ENCODE measurements at places on chromosomes 1 and 21.

- no peak for DNase-seq
Measured at GRCh38 chr1:4128616-4129015, 228.5 kb upstream of the C1orf174 start.

- DNase-seq: no peak
Measured at GRCh38 chr1:9529190-9529589, 10.1 kb upstream of the SLC25A33 start.

GRCh38 chr1:54069791-54070170 lies 16.4 kb downstream of the TCEANC2 start:
- no peak for DNase-seq

- DNase-seq: no peak
Measured at GRCh38 chr1:159823406-159823805, 3.3 kb upstream of the SLAMF8 start.

GRCh38 chr1:147252540-147252939 lies 10.1 kb downstream of the CHD1L start:
- no peak for DNase-seq

DNA sequence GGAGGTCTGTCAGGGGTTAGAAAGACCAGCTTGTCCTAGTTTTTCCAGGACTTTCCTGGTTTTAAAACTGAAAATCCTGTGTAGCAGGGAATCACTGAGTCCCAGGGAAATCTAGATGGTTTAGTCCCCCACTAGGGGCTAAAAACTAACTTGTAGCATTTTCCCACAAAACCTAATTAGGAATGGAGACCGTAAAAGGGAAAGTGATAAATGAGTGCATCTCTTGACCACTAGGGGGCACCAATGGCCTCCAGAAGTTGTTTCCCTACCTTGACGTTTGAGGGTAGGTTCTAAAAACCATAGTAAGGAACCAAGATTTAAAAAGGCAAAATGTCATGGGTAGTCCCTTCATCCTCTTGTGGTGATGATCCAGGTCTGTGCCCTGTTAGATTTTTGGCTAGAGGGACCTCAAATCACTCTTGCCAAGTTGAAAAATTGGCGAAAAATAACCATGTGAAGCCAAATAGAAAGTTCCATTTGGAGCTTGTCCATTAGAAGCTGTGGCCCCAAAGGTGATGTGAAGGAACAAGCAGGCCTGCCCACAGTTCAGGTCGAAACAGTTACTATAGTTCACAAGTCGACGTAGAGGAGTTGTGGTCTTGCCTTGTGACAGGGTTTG lies 24.5 kb downstream of the CLIC6 start:
- DNase-seq: peak; percentile 5

- no peak for DNase-seq
Measured at GRCh38 chr1:58497499-58497898, 49.0 kb downstream of the OMA1 start.

DNA sequence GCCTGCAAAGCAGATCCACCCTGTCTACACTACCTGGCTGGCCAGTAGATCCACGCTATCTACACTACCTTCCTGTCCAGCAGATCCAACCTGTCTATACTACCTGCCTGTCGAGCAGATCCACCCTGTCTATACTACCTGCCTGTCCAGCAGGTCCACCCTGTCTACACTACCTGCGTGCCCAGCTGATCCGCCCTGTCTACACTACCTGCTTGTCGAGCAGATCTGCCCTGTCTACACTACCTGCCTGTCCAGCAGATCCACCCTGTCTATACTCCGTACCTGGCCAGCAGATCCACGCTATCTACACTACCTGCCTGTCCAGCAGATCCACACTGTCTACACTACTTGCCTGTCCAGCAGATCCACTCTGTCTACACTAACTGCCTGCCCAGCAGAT lies 102.8 kb upstream of the SAMD11 start:
- DNase-seq: no peak

DNA sequence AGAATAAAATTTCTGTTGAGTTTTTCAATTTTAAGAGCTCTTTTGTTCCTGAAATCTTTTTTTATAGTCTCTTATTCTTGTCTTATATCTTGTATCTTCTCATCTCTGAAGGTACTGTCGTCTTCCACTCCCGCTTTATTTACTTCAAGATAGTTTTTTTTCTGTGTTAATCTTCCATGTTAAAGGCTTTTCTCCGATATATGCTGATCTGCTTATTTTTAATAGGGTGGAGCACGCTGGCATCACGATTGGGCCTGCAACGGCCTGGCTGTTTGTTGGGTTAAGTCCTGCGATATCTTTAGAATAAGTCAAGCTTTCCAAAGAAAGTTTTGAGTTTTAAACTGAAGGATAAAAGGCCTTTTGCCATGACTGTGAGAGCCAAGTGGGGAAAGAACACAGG lies 35.7 kb downstream of the MRPS6 start:
- DNase-seq: no peak

GRCh38 chr1:53174971-53175913 lies 21.4 kb upstream of the CPT2 start:
- no peak for DNase-seq

DNA sequence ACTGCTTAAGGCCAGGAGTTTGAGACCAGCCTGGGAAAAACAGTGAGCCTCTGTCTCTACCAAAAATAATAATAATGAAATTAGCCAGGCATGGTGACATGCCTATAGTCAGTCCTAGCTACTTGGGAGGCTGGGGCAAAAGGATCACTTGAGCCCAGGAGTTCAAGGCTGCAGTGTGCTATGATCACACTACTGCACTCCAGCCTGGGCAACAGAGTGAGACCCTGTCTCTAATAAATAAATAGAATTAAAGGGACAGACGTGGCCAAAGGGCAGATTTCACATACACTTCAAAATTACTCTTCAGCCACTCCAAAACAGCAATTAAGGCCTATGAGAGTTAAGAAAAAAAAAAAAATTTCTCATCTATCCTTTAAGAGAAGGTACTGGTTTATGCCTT lies 45.7 kb downstream of the GATAD2B start:
- no peak for DNase-seq

DNA sequence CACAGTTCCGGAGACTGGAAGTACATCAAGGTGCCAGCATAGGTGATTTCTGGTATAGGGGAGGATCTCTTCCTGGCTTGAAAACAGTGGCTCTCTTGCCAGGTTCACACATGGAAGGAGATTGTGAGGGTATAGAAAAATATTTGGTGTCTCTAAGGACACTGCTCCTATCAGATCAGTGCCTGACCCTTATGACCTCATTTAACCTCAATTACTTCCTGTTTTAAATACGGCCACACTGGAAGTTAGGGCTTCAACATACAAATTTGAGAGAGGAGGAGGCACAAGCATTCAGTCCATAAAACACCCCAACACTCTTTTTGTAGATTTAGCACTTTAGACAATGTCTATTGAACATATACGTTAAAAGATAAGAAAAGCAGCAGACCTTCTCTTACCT lies 37.0 kb downstream of the COL6A1 start:
- no peak for DNase-seq

DNA sequence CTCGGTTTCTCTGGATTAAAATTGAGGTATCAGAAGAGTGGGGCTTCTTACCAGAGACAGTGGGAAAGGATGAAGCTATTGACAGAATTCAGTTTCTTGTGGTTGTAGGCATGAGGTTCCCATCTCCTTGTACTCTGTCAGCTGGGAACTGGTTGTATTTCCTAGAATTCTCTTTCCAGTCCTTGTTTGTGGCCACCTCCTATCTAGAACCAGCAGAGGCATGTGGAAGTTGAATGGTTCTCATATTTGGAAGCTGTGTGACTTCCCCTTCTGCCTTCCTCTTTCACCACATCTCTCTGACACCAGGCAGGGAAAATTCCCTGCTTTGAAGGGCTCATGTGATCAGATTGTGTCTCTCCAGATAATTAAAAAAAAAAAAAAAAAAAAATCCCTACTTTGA lies 457.7 kb upstream of the ADAMTS5 start:
- DNase-seq: peak; percentile 80

DNA sequence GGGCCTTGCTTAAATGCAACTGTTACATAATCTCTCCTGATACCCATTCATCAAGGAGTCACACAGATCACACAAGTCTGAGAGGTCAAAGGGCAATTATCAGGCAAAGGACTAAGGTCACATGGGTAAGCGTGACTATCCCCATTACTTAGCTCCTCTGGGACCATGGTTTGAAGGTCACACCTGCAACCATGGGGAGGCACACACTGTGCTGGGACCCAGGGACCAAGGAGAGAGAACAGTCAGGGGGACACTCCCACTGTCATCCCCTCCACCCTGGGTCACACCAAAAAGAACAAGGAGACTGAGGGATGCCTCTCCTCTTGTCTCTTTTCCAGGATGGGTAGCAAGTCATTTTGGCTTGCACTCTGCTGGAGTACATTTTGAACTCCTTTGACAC lies 30.9 kb upstream of the CTBS start:
- no peak for DNase-seq

- no peak for DNase-seq
Measured at GRCh38 chr1:53110370-53111072, 31.9 kb downstream of the SLC1A7 start.

- no peak for DNase-seq
Measured at GRCh38 chr1:3410142-3410925, 44.1 kb upstream of the ARHGEF16 start.

DNA sequence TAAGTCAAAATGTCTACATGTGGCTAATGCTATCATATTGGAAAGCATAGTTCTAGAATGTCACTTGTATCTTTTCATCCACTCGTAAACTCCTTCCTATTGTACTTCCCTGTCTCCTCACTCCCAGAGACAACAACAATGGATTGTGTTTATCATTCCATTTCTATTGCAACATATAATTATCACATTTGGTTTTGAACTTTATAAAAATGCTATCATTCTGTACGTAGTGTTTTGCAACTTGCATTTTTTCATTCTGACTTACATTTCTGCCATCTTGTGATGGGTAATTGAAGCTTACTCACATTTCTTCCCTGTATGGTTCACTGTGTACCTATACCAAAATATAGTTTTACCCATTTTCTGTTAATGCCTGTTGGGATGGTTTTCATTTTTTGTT lies 14.5 kb upstream of the CSF3R start:
- DNase-seq: no peak

- no peak for DNase-seq
Measured at GRCh38 chr21:35226968-35227744, 178.1 kb upstream of the RUNX1 start.

GRCh38 chr1:235946571-235946981 lies 79.9 kb upstream of the LYST start:
- DNase-seq: no peak

GRCh38 chr1:38500352-38500751 lies 359.2 kb downstream of the RRAGC start:
- DNase-seq: no peak

- no peak for DNase-seq
Measured at GRCh38 chr1:77757066-77757584, 2.5 kb downstream of the USP33 start.

DNA sequence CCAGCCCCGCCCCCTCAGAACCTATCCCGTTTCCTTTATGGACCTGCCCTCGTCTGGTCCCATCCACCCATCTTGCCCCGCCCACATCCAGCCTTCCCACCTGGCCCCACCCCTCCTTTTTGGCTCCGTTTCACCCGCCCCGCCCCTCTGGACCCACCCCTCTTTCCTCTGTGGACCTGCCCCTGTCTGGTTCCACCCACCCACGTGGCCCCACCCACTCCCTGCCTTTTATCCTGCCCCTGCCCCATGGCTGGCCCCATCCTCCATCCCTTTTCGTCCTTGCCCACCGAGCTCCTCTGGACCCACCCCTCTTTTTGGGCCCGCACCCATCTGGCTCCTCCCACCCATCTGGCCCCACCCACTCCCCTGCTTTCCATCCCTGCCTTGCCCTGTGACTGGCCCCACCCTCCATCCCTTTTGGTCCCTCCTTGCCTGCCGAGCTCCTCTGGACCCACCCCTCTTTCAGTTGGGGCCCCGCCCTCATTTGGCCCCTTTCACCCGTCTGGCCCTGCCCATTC lies 177.3 kb downstream of the CAMTA1 start:
- no peak for DNase-seq

DNA sequence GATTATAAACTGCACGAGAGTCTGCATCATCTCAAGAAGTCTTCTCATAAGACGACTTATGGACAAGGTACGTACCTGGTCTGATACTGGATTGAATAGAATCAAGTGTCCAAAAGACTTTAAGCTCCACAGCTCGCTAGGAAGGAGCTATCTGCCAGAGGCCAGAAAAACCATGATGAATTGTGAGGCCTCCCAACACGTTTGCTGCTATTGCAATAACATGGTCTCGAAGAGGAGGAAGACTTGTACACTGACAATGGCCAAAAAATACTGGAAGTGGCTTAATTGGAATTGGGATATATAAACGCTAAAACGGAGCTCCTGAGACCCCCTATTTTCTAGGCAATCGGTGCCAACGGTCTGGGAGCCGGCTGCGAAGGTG lies 534 bp downstream of the DNAJC28 start:
- DNase-seq: peak; percentile 14

DNA sequence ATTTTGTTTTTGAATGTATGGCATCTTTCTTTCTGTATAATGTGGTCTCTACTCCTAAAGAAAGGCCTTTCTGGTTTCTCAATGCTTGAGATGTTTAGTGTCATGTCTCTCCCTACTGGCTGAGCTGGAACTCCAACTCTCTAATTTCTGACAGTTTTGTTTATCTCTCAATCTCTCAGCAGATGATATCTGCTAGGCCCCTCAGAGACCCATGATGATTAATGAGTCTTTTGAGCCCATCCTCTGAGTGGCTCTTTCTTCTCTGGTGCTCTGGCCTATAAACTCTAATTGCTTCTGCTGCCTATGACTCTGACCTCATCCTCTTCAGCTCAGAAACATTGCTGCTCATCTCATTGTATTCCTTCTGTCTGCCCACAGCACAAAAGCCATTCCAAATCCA lies 46.6 kb downstream of the CRB1 start:
- no peak for DNase-seq

- no peak for DNase-seq
Measured at GRCh38 chr1:114558544-114558943, 22.9 kb downstream of the BCAS2 start.

GRCh38 chr1:13893409-13893821 lies 193.4 kb downstream of the PRDM2 start:
- no peak for DNase-seq

DNA sequence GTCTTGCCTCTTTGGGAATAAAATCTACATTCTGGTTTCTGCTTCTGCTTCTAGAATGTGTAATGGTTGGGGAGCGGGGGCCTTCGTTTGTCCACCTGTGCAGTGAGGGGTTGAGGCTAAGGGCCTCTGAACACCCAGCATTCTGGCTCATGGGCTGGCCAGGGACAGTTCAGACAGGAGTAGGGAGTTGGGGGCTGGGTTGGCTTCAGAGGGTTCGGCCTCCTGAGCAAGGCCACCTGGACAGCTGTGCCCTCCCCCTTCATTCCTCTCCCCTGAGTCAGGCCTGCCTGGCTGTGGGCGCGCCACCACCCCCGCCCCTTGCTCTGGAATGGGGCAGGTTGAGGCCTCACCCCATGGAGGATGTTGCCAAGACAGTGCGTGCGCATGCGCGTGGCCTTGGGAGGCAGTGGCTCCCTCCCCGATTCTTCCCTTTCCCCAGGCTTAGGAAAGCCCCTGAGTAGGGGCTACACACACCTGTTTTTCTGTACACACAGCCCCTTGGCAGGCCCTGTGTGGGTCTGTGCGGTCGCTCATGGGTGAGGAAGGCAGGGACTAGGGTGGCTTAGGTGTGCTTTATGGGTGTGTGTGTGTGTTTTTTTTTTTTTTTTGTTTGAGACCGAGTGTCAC lies 57.0 kb downstream of the YARS1 start:
- DNase-seq: peak; percentile 73

- DNase-seq: no peak
Measured at GRCh38 chr1:14494911-14495310, 103.6 kb upstream of the KAZN start.

GRCh38 chr1:69492286-69492685 lies 75.4 kb upstream of the LRRC7 start:
- peak; percentile 47 for DNase-seq
